ENCODE measurements at places on chromosomes 1 and 21. TPM values are rescaled to one million over a fixed set of nuclear protein-coding genes. Genes with fewer than 3 reads are reported as not detected.

The KRTAP19-1 gene
- not detected for total RNA-seq

The S100A2 gene
- 1.4 TPM for total RNA-seq

The PCNT gene
- total RNA-seq: 12.2 TPM

The EXO1 gene
- total RNA-seq: 26.1 TPM

Measured in HepG2 (cell line).